Nephron progenitor cell (in vitro differentiated cells): ENCODE measurements at places on chromosomes 16 and 17.

- DNase-seq = no peak
Measured at GRCh38 chr17:44541884-44542581, 15.3 kb upstream of the FZD2 start.

DNA sequence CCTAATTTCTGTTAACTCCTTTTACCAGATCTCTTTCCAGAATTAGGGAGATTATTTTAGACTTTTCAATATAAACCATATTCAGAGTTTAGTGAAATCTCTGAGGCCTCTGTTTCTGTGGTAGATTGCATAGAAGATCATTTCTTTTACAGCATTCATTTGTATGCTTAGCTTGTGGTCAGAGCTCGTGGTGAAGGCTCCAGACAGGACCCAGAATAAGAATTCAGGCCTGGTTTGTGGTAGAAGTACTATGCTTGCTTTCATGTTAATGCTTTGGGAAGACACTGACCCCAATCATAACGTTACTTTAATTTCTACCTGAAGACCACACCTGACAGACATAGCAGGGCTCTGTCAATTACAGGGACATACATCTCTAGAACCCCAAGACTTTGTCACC is 258.1 kb downstream of the FTO start:
- no peak for DNase-seq

DNA sequence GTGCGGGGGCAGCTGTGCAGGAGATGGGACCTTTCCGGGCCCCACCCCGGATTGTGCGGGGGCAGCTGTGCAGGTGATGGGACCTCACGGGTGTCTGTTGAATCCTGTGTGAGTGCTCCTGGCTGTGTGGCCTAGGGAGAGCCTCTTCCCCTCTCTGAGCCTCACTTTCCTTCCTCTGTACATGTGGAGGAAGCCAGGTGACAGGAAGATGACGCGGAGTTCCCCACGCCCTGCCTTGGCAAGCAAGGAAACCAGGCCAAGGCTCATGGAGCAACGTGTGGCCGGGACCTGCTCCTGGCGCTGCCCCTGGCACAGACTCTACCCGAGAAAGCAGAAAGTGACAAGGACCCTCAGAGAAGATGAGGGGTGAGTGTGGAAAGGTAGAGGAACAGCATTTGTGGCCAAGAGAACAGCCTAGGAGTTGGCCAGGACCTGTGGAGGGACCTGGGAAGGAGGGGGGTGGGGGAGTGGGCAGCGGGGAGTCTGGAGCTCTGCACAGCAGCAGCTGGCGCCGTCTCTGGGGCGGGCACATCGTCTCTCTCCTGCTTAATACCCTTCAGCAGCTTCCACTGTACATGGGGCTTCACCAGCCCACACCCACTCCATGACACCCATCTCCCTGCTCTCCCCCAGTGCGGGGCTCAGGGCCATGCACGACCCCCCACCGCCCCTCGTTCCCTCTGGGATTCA is 38.4 kb upstream of the PABPN1L start:
- no peak for DNase-seq

- no peak for DNase-seq
Measured at GRCh38 chr16:11635113-11635652, 33.1 kb upstream of the SNN start.

- DNase-seq = peak; percentile 69
Measured at GRCh38 chr17:27456681-27457359, 572 bp downstream of the KSR1 start.

DNA sequence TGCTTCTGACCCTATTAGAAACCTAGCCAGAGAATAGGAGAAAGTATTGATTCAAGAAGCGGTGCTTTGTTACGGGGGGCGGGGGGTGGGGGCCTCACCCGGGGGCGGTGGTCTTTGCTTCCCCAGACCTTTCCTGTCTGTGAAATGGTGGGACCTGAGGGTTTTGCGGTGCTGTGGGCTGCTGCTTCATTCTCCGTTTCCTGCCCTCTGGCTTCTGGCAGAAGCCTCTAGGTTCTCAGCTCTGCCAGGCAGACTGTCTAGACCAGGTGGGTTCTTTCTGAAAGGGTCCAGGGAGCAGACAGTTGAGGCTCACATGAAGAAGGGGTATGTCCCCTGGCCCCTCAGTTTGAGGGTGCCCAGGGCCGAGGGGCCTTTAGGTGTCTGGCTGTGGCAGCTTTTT is 14.0 kb downstream of the GSE1 start:
- no peak for DNase-seq

- no peak for DNase-seq
Measured at GRCh38 chr16:79278506-79278905, 322.0 kb downstream of the MAF start.

DNA sequence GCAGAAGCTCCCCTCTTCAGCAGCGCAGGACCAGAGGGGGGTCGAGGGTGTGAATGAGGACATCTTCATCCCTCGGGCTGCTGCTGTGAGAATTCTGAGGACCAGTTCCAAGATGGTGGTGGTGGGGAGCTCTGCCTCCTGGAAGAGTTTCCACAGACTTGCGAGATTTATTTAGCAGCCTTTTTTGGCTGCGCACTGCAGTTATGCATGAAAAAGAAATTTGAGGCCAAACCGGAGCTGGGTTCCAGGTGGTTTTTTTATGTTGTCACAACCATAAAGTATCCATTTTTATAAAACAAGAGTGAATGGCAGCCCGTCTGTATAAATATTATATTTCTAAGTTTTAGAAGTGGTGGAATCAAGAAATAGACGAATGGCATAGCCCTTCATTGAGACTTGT is 76.9 kb upstream of the CLEC18A start:
- no peak for DNase-seq

DNA sequence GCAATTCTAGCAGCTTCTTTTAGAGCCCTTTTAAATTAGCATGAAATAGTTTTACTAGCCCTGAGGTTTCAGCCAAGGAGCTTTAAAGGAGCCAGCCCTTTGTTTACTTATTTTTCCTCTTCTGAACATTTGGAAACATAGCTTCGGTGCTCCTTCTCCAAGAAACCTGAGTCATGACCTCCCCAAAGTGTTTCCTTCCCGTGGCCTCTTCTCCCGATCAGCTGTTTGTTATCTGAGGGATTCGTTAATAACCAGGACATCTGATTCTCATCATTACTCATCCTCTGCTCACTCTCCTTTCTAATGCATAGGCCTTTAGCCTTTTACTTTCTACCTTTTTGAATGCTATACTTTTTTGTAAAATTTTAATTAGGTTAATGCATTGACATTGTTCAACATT is 204.5 kb downstream of the WWOX start:
- no peak for DNase-seq

DNA sequence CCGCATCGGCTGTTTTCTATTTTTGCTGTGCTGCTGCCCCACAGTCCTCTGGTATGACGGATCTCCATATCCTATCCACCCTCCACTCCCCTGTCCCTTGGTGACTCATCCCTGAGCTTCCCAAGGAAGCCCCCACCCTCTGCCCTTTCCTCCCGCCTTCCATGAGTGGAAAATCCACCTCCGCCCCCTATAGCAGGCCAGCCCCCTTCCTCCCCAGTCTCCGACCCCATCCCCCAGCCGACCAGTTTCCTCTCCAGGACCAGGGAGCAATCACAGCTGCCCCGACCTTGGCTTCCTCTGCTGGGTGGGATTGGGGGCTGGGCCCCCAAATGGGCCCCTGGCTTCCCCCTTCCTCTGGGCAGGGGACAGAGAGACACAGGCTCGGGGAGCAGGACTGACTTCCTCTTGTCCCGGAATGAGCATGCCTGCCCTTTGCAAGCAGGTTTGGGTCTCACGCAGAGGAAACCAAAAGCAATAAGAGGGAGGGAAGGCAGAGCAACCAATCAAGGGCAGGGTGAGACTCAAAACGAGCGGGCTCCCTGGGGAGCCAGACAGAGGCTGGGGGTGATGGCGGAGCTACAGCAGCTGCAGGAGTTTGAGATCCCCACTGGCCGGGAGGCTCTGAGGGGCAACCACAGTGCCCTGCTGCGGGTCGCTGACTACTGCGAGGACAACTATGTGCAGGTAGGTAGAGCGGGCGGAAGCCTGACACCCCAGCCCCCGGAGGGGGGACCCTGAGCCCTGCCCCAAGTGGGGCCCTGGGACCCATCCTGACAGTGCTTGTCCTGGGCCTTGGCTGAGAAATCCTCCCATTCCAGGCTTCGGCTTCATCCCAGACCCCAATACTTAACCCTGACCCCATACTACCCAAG is at the start of the genes ABI3 and GNGT2:
TSS of gene ABI3 (plus strand) at position 550 of the 872 bp plus-strand sequence. CDS start at position 568, 18 bp downstream.
TSS of gene GNGT2 (minus strand) at position 417 of the 872 bp plus-strand sequence. CDS start 3,152 bp downstream, outside the sequence.
- peak; percentile 35 for DNase-seq

DNA sequence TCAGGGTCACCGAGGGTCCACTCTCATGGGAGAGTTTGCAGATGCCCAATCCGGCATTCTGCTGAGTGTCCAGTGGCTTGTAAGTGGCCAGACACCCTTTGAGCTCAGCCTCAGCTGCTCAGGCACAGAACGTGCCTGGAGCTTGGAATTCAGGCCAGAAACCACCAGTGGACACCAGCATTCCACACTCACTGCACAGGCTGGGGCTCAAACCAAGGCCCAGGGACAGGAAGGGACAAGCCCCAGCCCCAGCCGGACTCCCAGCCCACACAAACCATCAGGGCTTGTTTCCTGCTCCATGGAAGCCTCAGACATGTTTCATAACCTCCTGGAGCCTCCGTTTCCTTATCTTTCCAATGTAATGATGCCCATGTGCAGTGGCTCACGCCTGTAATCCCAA is 5.0 kb upstream of the NPRL3 start:
- DNase-seq = no peak

- DNase-seq = no peak
Measured at GRCh38 chr17:12136646-12137045, 116.0 kb downstream of the MAP2K4 start.

DNA sequence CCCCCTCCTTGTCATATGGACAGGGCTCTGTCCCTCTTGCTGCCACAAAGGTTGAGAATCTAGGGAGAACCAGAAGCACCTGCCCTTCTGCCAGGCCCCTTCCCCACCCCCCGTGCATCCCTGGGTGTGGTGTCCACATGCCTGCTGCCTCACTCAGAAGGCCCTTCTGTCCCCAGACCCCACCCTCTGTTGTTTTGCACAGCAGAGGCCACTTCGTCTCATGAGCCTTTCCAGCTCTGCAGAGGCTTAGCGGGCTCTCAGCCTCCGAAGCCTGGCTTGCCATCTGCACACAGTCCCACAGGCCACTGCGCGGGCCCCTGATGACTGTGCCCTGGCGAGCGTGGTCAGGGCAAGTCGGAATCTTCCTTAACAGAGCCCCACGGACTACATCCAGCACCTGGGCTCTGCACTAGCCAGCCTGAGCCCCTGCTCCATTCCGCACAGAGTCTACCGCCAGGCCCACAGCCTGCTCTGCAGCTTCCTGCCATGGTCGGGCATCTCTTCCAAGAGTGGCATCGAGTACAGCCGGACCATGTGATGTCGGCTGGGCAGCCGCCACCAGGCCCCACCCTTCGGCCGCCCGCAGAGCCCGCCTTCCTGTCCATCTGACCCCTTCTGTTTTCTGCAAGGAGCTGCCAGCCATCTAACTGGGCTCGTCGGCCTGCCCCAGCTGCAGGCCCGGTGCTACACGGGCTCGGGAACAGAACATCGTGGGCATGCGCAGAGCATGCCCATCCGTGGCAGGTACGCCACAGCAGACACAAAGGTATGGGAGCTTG is 10.8 kb downstream of the C16orf90 start:
- no peak for DNase-seq

DNA sequence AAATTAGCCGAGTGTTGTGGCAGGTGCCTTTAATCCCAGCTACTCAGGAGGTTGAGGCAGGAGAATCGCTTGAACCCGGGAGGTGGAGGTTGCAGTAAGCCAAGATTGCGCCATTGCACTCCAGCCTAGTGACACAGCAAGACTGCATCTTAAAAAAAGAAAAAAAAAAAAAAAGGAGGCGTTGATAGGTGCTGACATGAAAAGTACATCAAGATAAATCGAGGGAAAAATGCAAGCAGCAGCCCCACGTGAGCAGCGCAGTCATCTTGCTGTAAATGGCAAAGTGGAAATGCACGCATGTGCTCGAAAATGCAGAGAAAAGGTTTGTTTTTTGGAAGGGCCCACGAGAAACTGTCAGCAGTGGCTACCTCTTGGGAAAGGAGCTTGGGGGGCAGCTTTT is 20.9 kb downstream of the MXRA7 start:
- no peak for DNase-seq

DNA sequence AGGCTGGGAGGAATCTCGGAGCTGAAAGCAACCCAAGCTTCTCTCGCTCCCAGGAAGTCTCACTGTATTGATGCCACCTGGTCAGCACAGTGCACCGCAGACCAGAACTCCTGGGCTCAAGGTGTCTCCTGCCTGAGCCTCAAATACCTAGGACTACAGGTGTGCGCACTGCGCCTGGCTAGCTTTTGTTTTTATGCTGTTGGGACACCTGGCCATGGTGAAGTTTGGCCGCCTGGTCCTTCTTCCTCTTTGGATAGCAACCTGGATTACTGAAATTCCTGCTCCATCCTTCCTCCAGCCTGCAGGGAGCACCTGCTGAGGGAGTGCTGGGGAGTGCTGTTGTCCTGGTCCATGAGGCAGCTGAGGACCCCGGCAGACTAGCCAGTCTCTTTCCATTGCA is 56.6 kb downstream of the COTL1 start:
- no peak for DNase-seq

DNA sequence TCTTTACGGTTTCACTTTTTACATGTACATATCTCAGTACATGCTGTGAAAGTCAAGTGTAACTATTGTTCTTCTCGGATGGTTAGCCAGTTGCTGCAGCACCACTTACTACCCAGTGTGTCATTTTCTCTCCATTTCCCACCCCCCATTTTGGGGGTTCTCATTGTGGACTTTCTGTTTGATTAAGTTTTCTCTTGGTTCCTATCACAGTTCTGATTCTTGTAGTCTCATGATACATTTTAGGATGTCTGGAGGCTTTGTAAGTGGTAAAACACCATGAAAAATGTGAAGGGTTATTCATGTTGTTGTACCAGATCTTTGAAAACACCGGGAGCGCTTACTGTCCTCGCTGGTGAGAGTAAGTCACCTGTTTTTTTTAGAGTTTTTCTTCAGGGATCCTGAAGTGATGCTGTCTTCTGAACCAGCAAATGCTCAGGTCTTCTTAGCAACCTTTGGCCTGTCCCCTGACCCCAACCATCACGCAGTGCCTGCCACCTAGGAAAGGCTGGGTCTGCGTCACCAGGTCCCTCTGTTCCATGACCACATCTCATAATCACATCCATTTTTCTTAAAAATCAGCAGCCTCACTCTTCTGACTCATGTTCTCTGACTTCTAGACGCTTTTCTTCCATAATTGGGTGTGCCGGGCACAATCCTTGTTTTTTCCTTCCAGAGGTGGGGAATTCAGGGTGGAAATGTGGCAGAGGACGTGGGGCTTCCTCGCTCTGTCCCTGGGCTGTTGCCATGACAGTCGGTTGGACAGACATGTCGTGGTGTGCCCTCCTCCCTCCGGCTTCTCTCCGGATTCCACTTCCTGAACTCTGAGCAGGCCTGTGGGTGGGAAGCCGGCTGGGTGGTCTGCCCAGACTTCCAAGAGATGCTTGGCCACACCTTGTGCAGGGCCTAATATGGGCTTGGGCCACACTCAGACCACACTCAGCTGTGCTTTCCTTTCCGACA is 102.6 kb downstream of the NTN1 start:
- DNase-seq = peak; percentile 21

GRCh38 chr16:56683424-56684172 is 1.3 kb downstream of the MT1X start:
- no peak for DNase-seq

GRCh38 chr17:41421116-41421515 is 3.3 kb downstream of the KRT37 start:
- DNase-seq = no peak
